ENCODE measurements at places on chromosomes 2 and 18.

- DNase-seq: no peak
Observed at GRCh38 chr2:168138374-168138773, 109.0 kb downstream of the STK39 start.

- no peak for DNase-seq
Observed at GRCh38 chr18:29305516-29305915, 1128.6 kb upstream of the CDH2 start.

DNA sequence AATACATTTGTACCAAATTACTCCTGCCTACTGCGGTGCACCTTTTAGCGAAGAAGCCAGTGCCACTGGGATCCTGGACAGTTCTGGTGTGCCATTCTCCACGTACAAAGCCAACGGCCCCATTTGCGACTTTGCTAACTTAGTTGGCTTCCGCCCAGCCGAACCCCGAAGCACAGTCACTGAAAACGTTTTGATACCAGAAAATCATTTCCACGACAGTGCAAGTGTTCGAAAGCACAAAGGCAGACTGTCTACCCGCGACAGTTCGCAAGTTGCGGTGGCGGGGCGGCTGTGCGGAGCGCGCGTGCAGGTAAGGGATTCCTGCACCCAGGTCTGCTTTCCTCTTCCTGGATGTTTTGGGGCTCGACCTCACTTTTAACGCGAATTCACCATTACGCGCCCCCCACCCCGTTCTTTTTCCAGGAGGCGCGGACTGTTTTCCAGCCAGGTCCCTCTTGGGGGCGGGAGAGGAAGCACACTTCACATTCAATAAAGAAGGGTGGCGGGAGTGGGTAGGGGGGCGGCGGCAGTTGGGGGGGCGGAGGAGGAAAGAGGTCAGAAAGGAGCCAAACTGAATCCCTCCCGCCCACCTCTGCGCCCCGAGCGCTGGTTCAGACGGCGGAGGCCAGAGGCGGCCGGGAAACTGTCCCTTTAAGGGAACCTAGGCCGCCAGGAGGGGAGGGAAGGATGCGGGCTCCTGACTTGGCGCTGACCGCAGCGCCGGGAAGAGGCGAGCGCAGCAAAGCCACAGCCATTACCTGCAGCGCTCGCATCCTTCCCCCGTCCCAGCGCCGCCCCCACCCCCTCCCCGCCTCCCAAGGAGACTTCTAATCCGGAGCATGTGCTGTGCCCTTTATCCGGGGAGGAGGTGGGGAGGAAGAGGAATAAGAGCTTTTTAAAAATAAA, 107.4 kb upstream of the KCTD1 start:
- DNase-seq: peak; percentile 11

DNA sequence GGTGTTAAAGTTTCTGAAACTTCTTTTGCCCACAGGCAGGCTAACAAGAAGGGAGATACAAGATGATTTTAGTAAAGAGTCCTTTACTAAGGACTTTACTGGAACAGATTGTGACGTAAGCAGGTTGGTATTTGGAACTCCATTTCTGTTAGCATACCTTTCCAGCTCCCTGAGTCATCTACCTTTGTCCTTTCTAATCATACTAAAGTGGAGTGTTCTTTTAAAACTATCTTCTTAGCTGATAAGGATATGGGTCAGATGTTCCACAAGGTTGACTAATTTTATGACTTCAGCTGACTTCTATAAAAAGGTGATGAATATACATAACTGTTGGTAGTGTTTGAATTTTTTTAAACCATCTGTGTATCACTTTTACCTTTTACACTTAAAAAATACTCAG, 21.1 kb downstream of the UGP2 start:
- DNase-seq: no peak

DNA sequence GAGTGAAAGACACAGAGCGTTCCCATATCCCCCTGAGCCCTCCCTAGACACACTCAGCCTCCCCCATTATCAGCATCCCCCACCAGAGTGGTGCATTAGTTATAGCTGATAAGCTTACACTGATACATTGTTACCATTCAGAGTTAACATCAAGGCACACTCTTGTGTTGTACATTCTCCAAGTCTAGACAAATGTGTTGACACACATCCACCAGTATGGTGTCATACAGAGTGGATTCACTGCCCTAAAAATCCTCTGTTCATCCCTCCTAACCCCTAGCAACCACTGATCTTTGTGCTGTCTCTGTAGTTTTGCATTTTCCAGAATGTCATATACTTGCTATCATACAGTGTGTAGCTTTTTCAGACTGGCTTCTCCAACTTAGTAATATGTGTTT, 78.0 kb upstream of the RPL31 start:
- no peak for DNase-seq

- DNase-seq: no peak
Observed at GRCh38 chr18:58451115-58451971, 177.5 kb downstream of the ALPK2 start.

GRCh38 chr2:175854129-175854528, 147.9 kb downstream of the LNPK start:
- DNase-seq: no peak
